ENCODE measurements at places on chromosomes 3 and 15.
A peak's percentile ranks its signal among the peaks of the same experiment; 100 is the strongest.

GRCh38 chr3:182390421-182390820, 402.9 kb upstream of the ATP11B start:
- no peaks in the 10 kb centered on the region for H3K4me1 ChIP-seq
- no peak overlapping the region for H3K27ac ChIP-seq
- DNase-seq: no peak
- H3K27me3 ChIP-seq: no peaks in the 10 kb centered on the region
- no peak overlapping the region for H3K4me3 ChIP-seq
- no peaks in the 10 kb centered on the region for H3K36me3 ChIP-seq

DNA sequence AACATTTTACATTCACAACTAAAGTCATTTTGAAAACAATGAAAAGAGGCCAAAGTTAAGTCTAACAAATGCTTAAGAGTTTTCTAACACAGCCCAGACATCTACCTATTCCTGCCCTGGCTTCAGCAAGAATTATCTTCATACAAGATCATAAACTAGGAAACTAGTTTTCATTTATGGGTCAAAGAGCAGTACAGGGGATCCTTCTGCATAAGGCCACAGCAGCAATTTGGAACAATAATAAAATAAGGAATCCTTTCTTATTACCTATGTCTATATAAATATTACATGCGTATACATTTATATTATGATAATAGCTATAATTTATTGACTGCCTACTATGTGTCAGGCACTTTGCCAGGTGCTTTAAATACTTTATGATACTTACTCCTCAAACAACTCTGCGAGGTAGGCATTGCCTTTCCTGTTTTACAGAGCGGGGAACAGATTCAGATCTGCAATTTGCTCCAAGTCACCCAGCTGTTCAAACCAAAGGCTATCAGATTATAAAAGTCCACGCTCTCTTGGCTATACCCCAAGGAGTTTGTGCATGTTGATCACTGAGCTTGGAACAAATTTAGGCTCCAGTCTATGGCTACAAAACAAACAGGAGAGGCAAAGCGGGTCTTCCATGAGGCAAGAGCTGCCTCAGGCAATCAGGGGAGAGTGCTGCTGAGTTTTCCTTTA, 196.4 kb downstream of the RORA start:
- H3K4me3 ChIP-seq: no peak overlapping the region
- no peak for DNase-seq
- peaks cover 37% of the 10 kb centered on the region for H3K27me3 ChIP-seq

- H3K27ac ChIP-seq: no peak overlapping the region
- H3K27me3 ChIP-seq: no peaks in the 10 kb centered on the region
- H3K4me1 ChIP-seq: no peaks in the 10 kb centered on the region
- H3K4me3 ChIP-seq: no peak overlapping the region
Measured at GRCh38 chr3:65433480-65433879, 605.2 kb downstream of the MAGI1 start.

DNA sequence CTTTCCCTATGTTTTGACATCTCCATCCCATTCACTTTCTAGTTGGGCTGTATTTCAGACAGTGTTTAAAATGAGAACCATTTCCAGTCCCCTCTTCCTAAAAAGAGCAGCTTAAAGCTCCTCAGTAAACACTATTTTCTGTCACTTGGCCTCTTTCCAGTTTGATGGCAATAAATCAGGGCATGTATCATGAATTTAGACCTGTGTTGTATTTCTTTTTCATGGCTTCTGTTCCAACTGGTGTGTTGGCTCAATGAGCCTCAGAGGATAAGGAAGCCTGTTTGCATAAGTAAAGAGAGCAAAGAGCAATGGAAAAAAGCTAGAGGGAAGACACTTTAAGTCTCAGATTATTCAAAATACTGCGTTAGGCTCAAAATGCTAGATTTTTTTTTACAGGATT, 7.2 kb downstream of the CCDC80 start:
- no peaks in the 10 kb centered on the region for H3K4me1 ChIP-seq
- peaks cover 1% of the 10 kb centered on the region for H3K36me3 ChIP-seq
- no peak overlapping the region for H3K4me3 ChIP-seq
- H3K27me3 ChIP-seq: no peaks in the 10 kb centered on the region
- no peak overlapping the region for H3K27ac ChIP-seq

- no peak overlapping the region for H3K4me3 ChIP-seq
- no peak overlapping the region for H3K27ac ChIP-seq
- no peaks in the 10 kb centered on the region for H3K4me1 ChIP-seq
- peaks cover 1% of the 10 kb centered on the region for H3K36me3 ChIP-seq
Measured at GRCh38 chr3:83230841-83231240, 1469.4 kb upstream of the GBE1 start.

- no peaks in the 10 kb centered on the region for H3K4me1 ChIP-seq
- no peaks in the 10 kb centered on the region for H3K27me3 ChIP-seq
- H3K36me3 ChIP-seq: peaks cover 4% of the 10 kb centered on the region
Measured at GRCh38 chr15:99139276-99139675, 34.4 kb downstream of the SYNM start.

- H3K4me1 ChIP-seq: peaks cover 23% of the 10 kb centered on the region
- no peak overlapping the region for H3K4me3 ChIP-seq
- peak; percentile 64 for DNase-seq
- H3K27ac ChIP-seq: no peak overlapping the region
Measured at GRCh38 chr15:74438721-74439316, 5.1 kb upstream of the SEMA7A start.

All from central memory CD8-positive, alpha-beta T cell (primary cell).